NCI-H2107 (cell line): ENCODE measurements at places on chromosomes 2 and 18.
A peak's percentile ranks its signal among the peaks of the same experiment; 100 is the strongest.

GRCh38 chr2:84838434-84839145 is 42.3 kb downstream of the TRABD2A start:
- no peak for DNase-seq

DNA sequence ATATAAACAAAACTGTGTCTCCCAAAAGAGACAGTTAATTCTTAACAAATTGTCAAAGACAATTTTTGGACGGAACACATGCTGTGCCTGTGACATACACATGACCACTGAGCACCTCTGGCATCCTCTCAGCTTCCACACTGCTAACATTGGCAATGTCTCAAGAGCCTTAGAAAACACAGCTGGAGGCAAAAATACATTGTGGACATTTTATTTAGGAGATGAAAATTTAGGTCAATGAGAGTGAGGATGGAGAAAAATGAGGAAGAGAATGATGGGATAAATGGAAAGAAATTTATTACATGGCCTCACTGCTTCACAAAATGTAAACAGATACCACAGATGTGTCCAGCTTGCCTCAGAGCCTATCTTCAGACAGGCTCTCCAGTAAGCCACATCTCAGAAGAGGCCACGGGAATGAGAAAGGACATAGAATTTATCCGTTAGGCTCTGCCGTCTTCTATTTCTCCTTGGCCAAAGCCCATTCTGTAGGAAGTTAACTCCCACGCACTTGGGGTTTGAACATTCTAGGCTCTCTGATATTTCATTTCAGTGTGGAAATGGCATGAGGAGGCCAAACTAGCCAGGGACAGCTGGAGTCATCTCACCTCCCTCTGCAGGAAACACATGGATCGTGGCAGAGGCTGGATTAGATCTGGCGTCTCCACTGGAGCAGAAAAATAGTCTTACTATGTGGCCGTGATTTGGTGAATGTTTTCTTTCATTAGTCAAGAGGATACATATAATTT is 519.4 kb upstream of the DSEL start:
- no peak for DNase-seq

GRCh38 chr2:97267411-97268074 is 154.6 kb downstream of the ANKRD36 start:
- no peak for DNase-seq

DNA sequence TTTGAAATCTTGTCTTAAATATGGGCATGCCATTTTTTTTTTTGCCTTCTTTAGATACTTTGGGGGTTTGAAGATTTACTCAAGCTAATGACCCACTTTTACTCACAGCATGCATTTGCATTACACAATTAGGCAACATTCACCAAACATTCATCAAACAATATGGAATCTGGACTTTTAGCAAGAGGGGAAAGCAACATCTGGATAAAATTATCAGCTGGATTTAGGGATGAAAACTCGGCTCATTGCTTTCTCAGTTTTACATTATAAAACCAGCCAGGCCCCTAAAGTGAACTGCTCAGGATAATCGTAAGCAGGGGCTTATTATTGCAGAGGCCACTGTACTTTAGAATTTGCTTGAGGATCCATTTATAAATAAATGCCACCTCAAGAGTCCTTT is 44.7 kb downstream of the SOX11 start:
- DNase-seq = no peak

GRCh38 chr2:157492189-157492773 is 48.4 kb upstream of the CYTIP start:
- no peak for DNase-seq

- DNase-seq = no peak
Observed at GRCh38 chr2:118994778-118995177, 52.8 kb downstream of the MARCO start.

- no peak for DNase-seq
Observed at GRCh38 chr18:45554389-45554737, 60.9 kb upstream of the SLC14A2 start.

DNA sequence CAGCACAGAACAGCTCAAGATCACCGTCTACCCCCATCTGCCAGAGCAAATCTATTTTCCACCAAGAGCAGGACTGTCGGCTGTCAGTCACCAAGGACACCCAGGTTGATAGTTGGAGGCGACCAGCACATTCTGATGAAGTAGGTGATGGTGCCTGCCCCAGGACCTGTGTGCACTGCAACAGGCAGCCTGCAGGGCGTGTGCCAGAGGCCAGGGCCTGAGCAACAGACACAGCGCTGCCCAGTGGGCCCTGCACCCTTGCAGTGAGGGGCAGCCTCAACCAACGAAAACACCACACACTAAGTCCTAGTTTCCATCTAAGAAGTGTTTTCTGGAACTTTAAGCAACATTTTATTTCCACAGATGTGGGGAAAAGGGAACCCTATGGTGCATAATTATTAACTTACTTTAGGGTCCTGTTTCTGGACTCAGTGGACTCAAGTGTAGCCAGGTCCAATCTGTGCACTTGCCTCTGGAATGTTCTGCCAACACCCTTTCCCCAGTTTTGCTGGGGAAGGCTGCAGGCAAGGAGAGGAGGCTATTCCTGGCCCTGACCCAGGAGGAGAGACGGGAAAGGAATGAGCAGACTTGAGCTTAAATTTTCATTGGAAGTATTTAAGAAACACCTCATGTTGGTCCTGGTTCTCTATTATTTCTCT is 61.5 kb downstream of the ADNP2 start:
- DNase-seq = no peak

DNA sequence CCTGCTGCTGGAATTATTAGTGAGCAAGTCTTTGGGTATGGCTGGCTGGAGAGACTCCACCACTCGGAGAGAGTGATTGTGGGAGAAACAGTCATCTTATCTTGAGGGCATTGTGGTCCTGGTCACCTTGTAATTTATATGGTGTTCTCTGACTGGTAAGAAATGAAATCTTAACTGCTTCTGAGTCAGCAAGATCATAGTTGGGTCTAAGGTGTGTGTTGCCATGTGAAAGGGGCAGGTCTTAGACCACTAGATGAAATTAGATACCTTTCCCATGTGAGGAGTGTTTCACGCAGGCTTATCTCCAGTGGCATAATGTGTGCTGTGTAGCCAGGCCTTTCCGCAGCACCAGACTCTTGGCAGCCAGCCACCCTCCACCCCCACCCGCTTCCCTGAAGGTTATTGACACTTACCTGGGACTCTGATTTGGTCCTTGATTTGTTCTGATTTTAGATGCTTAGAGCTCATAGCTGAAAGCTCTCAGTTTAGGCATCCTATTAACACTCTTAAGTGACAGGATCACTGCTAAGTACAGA is 7.7 kb downstream of the MAPRE3 start:
- DNase-seq = peak; percentile 14

DNA sequence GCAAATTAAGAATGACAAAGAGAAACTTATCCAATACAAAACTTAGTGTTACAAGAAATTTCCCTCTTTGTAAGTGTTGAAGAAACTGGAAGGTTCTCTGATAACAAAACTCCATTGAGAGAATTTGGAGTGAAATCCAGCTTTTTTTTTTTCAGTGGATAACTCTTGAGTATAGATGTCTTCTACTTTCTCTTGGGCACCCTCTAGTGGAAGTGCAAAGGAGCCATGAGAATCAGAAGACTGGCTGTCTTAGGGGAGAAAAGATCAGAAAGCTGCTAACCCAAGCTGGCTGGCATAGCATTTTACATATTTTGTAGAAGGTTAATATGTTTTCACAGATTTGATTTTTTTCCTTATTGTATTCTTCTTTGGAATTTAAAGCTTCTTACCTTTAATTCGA is 138.8 kb upstream of the SATB2 start:
- no peak for DNase-seq

DNA sequence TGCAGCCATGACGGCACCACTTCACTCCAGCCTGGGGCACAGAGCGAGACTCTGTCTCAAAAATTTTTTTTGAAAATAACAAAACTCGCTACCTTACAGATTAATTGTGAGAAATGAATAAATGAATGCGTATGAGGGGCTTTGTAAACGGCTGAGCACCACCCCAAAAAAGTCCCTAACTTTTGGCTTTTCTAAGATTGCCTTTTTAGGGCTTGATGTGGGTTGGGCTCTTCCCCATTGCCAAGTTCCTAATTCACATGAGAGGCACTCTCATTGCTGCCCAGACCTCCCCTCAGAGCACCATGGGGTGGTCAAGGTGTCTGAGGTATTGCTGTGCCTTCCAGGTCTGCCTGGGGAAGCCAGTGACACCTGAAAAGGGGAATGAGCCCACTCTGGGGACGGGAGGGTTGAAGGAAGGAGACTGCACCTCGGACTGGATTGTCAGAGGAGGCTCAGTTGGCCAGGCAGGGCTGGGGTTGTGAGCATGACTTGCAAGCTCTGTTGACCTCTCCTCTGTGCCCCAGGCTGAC is 186.4 kb downstream of the PRKCE start:
- DNase-seq = no peak

- DNase-seq = peak; percentile 23
Observed at GRCh38 chr2:7037340-7038333, 120.4 kb downstream of the RNF144A start.

- no peak for DNase-seq
Observed at GRCh38 chr2:84652431-84652830, 136.1 kb downstream of the DNAH6 start.

DNA sequence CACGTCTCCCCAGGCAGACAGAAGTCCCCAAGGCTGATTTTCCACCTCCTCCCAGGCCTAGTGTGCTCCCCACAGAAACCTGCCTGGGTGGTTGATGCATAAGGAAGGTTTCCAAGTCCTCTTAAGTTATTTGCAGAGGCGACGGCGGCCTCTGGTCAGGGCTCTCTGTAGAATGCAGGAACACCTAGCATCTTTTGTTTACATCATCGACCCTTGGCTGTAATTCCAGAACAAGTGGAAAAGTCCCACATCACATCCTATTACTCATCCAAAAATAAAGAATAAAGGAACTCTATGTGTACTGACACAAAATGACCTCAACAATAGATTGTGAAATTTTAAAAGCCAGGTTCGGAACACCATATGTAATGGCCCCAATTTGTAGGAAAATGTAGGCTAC is 211.1 kb downstream of the ALPK2 start:
- DNase-seq = no peak

DNA sequence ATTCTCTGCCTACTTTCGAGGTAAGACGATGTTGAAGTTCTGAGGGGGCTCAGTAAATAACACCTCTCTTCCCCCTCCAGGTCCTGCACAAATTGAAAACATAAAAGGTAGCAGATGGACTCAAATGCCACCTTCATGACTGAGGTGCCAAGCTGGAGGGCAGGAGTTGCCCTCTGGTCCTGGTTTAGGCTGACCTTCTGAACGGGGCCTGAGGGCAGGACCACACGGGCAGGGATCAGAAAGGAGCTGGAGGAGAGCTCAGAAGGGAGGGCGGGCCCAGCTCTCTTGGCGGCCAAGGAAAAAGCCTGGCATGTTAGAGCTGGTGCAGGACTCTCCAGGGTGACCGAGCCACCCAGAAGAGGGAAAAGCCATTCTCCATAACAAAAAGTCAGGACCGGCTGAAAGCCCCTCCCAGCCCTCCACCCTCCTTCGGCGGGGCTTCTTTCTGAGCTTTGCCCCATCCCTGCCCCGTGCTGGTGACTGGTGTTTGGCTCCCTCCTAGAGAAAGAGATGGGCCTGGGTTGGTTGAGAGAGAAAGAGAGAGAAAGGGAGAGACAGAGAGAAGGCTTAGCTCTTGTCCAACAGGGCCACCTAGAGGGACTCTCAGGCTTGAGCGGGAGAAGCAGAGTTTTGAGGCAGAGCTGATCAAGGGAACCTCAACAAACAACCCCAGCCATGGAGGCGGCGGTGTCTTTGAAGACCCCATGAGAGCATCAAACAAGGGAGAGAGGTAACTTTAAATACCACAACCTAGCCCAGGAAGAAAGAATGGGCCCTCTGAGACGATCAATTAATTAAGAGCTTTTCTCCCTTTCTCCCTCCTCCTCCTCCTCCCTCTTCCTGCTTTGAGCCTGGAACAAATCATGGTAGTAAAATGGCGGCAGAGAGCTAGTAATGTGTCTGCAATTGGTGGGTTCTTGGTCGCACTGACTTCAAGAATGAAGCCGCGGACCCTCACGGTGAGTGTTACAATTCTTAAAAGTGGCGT is 50.8 kb downstream of the WIPF1 start:
- no peak for DNase-seq

GRCh38 chr18:69636529-69637301 is 236.0 kb downstream of the DOK6 start:
- DNase-seq = no peak

GRCh38 chr2:75476761-75477160 is 84.0 kb downstream of the EVA1A start:
- DNase-seq = no peak

DNA sequence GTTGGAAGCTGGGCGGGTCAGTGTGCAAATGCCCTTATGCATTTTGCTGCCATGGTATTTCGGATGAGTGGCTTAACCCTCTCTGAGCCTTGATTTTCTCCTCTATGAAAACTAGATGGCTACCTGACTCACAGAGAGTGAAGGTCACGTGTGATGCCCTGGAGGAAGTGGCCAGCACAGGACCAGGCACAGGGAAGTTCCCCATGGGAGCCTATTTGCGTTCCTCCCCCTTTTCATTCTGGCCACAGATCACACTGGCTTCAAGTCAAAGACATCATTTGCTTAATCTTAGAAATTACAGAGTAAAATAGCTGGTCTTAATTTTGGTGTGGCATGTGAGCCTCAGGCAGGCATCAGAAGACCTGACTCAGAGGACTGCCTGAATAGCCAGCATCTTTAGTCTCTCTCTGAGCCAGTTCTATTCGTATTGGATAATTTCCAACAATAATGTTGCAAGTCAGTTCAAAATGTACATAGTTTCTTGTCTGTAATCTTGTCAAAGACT is 57.6 kb upstream of the CD302 start:
- no peak for DNase-seq

DNA sequence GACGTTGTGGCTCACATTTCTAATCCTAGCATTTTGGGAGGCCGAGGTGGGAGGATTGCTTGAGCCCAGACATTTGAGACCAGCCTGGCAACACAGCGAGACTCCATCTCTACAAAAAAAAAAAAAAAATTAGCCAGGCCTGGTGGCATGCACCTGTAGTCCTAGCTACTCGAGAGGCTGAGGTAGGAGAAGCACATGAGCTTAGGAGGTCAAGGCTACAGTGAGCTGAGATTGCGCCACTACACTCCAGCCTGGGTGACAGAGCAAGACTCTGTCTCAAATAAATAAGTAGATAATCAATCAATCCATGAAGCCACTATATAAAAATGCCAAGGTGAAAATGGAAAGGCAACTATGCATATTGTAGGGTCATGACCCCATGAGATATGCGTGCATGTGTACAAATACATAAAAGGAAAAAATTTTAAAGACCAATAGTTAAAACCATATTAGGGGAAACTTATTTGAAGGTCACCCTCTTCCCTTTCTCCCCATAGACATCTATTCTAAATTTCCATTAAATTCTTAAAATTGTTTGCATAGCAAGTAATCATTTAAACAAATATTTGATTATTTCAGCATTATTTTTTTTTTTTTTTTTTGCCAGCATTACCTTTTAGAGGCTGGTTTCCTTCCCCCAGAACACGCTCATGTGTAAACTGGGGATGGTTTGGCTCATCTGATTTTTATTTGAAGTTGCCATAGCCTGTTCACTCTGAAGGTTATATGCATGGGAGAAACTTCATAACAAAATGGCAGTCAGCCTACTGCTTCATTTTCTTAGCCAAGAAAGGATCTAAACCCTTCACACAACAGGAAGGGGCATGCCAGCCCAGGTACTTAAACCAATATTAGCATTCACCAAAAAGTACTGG is 37.3 kb upstream of the TMEM247 start:
- no peak for DNase-seq
